ACHN (cell line): ENCODE measurements at places on chromosomes 12 and 14.
A peak's percentile ranks its signal among the peaks of the same experiment; 100 is the strongest.

- peak; percentile 90 for DNase-seq
Observed at GRCh38 chr12:108826101-108826806, 31.1 kb downstream of the SSH1 start.

DNA sequence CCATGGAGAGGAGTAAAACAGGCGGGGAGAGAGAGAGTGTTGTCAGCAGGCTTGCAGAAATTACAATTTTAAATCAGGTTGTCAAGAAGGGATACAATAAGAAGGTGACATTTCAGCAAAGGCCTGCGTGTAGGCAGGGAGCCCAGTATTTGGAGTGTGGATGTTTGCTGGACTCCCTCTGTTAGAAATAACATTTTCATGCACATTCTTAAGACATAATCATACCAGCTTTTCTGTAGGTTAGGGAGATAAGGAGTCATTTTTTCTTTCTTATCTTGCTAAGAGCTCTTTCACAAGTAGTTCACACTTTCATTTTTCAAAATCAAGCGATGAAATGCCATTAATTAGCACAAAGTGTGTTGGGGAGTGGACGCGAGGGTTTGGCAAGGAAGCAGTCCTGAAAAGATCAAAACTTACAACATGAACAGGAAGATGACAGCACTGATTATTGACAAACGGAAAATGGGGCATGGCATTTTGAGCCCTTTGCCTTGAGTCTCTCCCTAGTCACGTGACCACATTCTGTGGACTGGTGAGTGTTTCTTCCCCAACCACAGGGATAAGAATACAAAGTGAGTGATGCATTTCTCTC is 160.2 kb downstream of the DAD1 start:
- no peak for DNase-seq

- no peak for DNase-seq
Observed at GRCh38 chr12:47023311-47023710, 56.1 kb upstream of the PCED1B start.

DNA sequence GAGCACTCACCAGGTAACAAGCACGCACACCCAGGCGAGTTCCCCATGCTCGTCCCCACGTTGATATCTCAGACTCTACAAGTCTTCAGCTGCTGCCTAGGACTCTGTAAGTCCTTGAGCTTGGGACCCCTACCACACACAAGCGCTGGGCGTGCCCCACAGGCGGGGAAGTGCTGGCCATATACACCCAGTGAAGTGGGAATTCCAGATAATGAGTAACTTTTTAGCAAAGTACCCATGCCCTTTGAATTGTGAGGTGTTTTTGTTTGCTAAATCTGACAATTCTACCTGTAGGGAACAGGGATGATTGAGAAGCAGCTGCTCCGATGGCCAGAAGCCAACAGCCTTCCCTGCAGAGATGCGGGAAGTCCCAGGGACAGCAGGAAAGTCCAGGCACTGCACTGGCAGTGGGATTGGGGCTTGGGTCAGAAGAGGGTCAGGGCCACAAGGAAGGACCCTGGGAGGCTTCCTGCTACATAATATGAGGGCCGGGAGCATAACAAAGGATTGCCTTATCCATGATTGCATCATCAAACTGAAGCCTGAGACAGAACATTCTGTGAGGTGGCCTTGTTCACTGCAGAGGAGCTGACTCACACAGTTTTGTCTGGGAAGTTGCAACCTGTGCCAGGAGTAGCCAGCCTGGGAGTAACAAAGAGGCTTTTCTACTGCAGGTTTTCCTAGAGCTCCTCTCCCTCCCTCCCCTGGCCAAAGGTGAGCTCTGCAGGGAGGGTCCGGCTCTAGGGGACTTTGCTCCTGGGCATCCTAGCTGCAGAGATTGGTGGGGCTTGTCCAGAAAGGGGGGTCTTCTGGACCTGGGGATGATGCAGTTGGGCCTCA is 13.2 kb upstream of the SERPINA3 start:
- DNase-seq = peak; percentile 77

GRCh38 chr12:117097159-117097558 is 2.1 kb downstream of the TESC start:
- DNase-seq = no peak

- no peak for DNase-seq
Observed at GRCh38 chr12:48986720-48987291, 8.7 kb downstream of the WNT1 start.
